Hippocampal formation (tissue), 2 donors: ENCODE measurements at places on chromosomes 3 and 15.

DNA sequence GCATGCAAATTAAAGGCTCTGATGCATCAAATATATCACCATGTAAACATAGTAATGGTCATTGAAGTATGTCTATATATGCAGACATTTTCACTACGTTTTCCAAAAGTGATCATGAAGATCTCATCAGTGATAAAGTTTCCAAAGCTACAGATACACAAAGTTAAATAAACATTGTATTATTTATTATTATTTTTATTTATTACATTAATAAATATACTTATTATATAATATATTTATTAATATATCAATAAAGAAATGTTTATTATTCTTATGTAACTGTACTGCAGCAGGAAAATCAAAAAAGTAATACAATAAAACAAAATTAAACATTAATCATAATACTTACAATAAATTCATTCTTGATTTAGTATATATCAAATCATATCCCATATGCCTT, 791.2 kb downstream of the GBE1 start:
- DNase-seq: no peak

DNA sequence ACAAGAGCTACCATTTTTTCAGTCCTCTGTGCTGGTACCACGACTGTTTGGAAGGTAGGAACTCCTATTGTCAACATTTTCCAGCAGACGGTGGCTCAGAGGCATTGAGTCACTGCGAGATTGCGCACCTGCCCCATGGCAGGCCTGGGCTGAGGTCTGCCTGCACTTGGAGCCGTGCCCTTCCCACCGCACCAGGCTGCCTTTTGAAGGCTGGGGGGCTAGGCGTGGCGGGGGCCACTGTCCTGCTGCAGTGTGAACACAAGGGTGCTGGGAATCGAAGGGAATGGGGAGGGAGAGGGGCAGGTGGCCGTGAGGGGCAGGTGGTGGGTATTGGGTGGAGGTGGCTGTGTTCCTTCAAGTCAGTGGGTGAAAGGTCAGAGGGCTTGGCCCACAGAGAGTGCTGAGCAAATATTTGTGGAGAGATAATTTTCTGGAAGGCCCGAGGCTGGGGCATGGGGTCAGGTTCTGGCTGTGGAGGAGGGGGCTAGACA, 16.3 kb downstream of the SNX33 start:
- DNase-seq: no peak

- no peak for DNase-seq
Observed at GRCh38 chr3:181921220-181921619, 209.5 kb downstream of the SOX2 start.

- DNase-seq: no peak
Observed at GRCh38 chr3:114333180-114333922, 39.5 kb downstream of the TIGIT start.

- DNase-seq: no peak
Observed at GRCh38 chr3:127493924-127494646, 96.4 kb downstream of the TPRA1 start.

- no peak for DNase-seq
Observed at GRCh38 chr15:78712797-78713515, 71.9 kb upstream of the CHRNB4 start.
